Erythroblast (primary cell): ENCODE measurements at places on chromosomes 12 and 14.

- DNase-seq, result no peak
Observed at GRCh38 chr12:129887101-129887500, 16.7 kb downstream of the TMEM132D start.

DNA sequence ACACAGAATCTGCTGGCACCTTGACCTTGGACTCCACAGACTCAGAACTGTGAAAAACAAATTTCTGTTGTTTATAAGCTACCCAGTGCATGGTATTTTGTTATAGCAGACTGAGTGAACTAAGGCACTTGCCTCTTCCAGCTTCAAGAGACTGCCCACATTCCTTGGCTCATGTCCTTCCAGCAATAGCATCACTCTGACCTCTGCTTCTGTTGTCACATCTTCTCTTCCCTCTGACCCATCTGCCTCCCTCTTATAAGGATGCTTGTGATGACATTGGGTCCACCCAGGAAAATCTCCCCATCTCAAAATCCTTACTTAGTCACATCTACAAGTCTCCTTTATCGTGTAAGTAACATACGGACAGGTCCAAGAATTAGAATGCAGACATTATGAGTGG lies 200.4 kb downstream of the PIK3C2G start:
- DNase-seq, result no peak

- no peak for DNase-seq
Observed at GRCh38 chr14:54147282-54147681, 190.7 kb upstream of the BMP4 start.

GRCh38 chr14:85038526-85039352 lies 491.2 kb upstream of the FLRT2 start:
- no peak for DNase-seq

DNA sequence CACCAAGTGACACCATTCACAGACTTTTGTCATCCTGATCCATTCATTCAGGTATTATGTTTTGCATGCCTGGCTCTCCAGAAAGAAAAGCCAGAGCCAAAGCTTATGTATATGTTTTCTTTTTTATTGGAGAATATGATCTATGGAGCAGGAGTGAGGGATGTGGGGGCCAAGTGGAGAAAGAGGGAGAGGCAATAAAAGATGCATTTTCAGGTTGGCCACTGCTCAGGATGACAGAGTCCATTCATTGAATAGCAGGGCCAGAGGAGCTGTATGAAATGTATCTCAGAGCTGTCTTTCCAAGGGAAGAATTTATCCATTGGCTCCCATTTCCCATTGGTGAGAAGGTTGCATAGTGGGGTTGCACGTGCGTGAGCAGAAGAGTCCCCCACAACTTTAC lies 416.1 kb downstream of the ATP23 start:
- DNase-seq, result no peak

DNA sequence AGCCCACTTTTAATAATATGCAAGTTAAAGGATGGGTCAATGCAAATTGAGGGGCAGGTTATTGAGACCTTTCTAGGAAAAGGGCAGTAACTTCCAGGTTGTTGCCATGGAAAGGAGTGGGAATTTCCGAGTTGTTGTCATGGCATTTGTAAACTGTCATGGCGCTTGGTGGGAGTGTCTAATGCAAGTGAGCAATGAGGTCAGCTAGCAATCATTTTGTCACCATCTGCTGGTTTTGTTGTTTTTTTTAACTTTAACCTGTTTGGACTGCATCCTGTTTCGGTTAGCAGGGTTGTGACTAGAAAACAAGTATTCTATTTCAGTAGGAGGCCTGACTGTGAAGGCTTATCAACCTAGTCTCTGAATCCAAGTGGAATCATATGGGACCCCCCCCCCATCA lies 85.8 kb upstream of the TSPAN11 start:
- no peak for DNase-seq

GRCh38 chr14:64439141-64439540 lies 26.2 kb upstream of the AKAP5 start:
- DNase-seq, result no peak

- no peak for DNase-seq
Observed at GRCh38 chr14:42541535-42542001, 934.9 kb downstream of the LRFN5 start.

GRCh38 chr12:97229004-97229403 lies 233.6 kb upstream of the RMST start:
- no peak for DNase-seq

GRCh38 chr14:64993266-64993930 lies 6.7 kb downstream of the FNTB start:
- DNase-seq, result no peak

DNA sequence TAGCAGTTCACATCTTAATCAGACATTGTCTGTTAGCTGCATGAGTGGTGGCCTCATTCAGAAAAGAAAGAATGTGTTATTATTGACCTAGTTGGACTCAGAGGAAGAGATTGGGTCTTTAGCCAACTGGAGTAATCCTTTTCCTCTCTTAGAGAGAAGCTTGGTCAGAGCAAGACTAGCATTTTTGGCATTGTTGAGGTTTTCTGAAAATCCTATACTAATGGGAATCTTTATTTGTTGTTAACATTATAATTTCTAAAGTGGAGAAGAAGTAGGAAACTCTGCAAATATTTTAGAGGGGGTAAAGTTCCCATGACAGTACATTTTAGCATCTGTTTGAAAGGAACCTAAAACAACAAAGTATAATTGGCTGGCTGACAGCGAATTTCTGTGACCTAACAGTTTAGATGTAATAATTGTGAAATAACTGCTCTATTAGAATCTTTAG lies 9.7 kb downstream of the TOX4 start:
- no peak for DNase-seq

DNA sequence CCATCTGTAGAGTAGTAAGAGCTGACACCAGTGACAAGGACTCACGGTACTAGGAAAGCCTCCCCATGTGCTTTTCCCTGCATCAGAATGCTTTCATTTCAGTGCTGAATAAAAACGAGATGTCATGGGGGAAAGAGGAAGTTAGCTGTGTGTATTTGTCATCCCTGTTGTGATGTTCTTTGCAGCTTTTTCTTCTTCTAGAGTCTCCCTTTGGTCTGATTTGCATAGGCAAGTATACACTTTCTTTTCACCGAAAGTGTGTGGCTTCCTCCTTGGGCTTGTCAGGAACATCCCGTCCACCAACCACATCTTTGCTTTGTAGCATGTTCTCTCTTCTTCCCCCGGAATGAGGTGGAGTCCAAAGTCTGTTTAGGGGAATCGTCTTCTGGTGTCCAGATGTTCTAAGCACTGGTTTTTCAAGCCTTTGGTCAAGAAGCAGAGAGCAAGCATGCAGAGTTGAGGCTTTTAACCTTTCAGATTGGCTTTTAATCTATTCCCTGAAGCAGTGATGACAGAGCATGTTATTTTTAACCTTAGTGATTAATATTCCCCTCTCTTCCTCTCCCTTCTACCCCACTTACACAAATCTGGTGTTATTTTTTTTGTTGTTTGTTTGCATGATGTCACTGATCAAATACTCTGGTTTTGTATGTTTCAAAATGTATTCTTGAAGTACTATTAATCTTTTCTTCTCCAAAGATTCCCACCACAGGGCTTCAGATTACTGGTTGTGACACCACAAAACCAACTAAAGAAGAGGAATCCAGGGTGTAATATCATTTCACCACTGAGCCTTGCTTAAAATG lies 163.4 kb downstream of the SAMD4A start:
- peak; percentile 31 for DNase-seq

DNA sequence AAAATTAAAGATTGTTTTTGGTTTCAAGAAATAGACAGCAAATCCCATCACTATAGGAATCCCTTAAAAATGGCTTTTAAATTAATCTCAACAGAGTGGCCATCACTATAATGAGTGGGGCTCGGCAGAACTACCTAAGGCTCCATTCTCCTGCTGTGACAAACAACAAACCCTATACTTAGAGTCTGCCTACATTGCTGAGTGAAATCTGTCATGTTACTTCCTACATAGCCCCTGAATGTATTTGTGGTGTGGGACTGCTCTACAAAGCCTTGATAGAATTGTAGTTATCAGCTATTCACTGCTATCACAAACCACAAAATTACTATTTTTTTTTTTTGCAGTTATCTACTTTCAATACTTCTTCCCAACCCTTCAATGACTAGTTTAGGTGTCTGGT lies 538.7 kb upstream of the ATXN7L3B start:
- no peak for DNase-seq

DNA sequence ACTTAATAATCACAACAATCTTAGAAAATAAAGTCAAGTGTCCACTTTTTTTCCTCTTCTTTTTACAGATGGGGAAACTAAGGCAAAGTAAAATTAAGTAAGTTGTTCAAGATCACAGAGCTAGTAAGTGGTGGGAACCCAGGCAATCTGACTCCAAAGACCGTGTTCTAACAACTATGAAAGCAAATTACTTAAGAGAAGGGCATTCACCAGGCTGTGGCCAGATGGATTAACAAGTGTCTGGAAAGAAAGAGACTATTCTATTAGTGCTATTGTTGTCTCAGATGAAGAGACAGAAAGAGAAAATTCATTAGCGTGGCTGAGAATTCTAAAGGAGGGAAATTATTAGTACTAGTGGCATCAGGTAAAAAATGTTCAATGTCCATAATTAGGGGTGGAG lies 48.5 kb downstream of the FGD6 start:
- no peak for DNase-seq

- DNase-seq, result no peak
Observed at GRCh38 chr14:23615856-23616255, 20.3 kb upstream of the DHRS2 start.
